ENCODE measurements at places on chromosomes 7 and 10. TPM values are rescaled to one million over a fixed set of nuclear protein-coding genes. Genes with fewer than 3 reads are reported as not detected.

The FGFBP3 gene
- polyA plus RNA-seq, result 3.4 TPM

- no peaks in the 10 kb centered on the region for H3K36me3 ChIP-seq
- no peaks in the 10 kb centered on the region for H3K27me3 ChIP-seq
- no peak for DNase-seq
Observed at GRCh38 chr7:137335814-137336213, 7.7 kb downstream of the PTN start.

- H3K4me1 ChIP-seq, result no peaks in the 10 kb centered on the region
- no peak overlapping the region for H3K27ac ChIP-seq
- no peaks in the 10 kb centered on the region for H3K27me3 ChIP-seq
- H3K4me3 ChIP-seq, result no peak overlapping the region
Observed at GRCh38 chr7:47093320-47094234, 488.3 kb downstream of the TNS3 start.

DNA sequence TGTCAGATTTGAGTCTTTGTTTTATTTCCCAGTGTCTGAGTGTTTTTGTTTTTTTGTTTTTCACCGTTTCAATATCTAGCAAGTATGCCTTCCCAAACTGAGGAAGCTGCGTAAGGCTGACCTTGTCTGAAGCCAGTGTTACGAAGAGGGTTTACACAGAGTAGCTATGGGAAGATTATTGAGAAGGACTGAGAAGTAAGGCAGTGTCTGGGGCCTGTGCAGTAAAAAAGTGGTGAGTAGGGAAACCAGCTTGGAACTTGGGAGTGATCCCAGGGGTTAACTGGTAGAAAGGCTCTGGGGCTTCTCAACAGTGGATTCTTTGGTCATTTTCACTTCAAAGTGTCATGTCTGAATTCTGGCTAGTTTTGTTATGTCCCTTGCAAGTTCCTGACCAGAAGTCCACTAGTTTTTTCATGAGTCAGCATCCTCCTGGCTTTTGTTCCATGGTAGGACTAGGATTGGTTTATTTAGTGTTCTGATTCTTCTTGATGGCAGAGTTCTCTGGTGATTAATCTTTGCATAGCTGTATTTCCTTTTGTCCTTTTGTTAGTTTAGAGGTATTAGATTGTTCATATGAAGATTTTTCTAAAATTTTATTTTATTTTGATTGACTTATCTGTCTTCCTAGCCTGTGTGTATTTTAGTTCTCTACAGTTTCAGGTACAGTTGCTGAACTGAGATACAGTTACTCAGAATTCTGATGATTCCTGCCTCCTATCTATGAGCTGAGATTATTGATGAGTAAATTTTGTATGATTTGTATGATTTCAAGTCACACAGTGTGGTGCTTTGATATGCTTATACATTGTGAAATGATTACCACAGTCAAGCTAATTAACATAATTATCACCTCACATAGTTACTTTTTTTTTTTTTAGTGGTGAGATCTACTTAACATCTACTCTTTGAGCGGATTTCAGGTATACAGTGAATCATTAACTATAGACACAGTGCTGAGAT, 19.0 kb downstream of the GARS1 start:
- H3K4me3 ChIP-seq, result no peak overlapping the region
- DNase-seq, result no peak
- no peaks in the 10 kb centered on the region for H3K4me1 ChIP-seq
- H3K27me3 ChIP-seq, result no peaks in the 10 kb centered on the region
- no peak overlapping the region for H3K27ac ChIP-seq

The SAP25 gene
- polyA plus RNA-seq, result 0.56 TPM

DNA sequence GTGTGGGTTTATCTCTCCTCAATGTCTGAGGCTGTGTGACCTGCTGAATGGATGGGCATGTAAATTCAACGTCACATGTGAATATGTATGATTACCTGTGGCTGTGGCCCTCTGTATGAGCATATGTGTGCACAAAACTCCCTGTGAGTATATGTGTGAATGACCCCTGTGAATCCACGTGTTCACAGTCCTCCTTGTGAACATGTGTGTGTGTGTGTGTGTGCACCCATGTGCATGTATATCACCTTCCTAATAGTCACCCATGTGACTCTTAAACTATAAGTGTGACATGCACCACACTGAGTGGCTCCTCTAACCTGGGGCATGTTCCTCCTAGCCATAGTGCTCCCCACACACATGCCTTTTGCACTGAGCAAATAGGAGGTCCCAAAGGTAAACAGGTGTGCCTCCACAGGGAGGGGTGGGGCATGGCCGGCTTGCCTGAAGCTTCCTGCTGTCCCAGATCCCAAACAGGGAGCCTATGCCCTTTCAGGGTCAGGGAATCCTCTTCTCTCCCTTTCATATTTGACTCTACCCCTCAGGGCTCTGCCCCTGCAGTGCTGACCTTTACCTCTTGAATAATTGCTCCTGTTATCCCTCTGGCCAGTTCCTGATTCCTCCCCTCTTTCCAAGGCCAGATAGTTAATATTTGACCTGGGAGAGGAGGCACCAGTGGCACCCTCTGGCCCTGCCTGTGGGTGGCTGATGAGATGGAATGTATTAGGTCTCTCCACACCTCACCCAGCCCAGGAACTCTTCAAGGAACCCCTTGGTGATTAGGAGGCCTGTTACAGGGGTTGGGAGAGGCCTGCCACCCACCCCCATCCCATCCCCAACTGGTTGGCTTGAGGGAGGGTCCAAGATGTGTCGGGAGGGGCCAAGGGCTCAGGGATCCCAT, 1.9 kb downstream of the SEMA4G start:
- no peak overlapping the region for H3K27ac ChIP-seq
- no peaks in the 10 kb centered on the region for H3K27me3 ChIP-seq
- peaks cover 5% of the 10 kb centered on the region for H3K4me1 ChIP-seq
- DNase-seq, result no peak
- no peak overlapping the region for H3K4me3 ChIP-seq

The TAS2R5 gene
- polyA plus RNA-seq, result not detected

GRCh38 chr10:93926613-93927012, 32.8 kb downstream of the SLC35G1 start:
- H3K4me3 ChIP-seq, result no peak overlapping the region
- H3K27me3 ChIP-seq, result no peaks in the 10 kb centered on the region
- H3K4me1 ChIP-seq, result no peaks in the 10 kb centered on the region
- no peaks in the 10 kb centered on the region for H3K36me3 ChIP-seq

- DNase-seq, result no peak
- no peaks in the 10 kb centered on the region for H3K27me3 ChIP-seq
- H3K4me1 ChIP-seq, result no peaks in the 10 kb centered on the region
- H3K36me3 ChIP-seq, result no peaks in the 10 kb centered on the region
- H3K4me3 ChIP-seq, result no peak within 1 kb of the TSS
- H3K27ac ChIP-seq, result no peak within 1 kb of the TSS
Observed at GRCh38 chr10:24208661-24209431, at the start of gene KIAA1217. KIAA1217 (plus strand) TSS chr10:24209138; CDS start chr10:24209194, 56 bp downstream.

- no peak overlapping the region for H3K27ac ChIP-seq
- no peak for DNase-seq
- H3K36me3 ChIP-seq, result no peaks in the 10 kb centered on the region
- no peaks in the 10 kb centered on the region for H3K27me3 ChIP-seq
Observed at GRCh38 chr10:126101736-126102135, 205.4 kb downstream of the FANK1 start.

DNA sequence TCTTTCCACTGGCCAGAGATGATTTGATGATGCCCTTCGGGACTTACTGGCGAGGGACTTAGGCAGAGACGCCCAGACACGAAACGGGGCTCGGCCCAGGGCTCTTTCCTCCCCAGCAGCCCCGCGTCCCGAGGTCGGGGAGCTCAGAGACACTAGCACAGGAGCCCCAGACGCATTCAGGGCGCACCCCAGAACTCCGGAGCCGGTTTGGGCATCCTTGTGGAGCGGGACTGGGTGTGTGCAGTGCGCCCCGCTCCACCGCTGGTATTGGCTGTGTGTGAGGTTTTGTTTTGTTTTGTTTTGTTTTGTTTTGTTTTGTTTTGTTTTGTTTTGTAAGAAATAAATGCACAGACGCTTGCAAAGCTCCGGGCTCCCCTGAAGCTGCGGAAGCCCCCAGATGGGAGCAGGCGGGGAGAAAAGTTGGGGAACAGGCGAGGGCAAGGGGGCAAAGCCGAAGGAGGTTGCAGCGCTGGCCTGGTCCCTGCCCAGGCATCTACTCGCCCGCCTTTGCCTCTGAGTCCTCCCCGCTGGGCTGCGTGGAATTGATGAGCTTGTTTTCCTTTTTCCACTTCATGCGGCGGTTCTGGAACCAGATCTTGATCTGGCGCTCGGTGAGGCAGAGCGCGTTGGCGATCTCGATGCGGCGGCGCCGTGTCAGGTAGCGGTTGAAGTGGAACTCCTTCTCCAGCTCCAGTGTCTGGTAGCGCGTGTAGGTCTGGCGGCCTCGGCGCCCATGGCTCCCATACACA, 1.9 kb upstream of the HOXA5 start:
- peaks cover under 1% of the 10 kb centered on the region for H3K4me1 ChIP-seq
- no peak for DNase-seq
- H3K4me3 ChIP-seq, result no peak overlapping the region
- H3K36me3 ChIP-seq, result no peaks in the 10 kb centered on the region
- H3K27me3 ChIP-seq, result peaks cover 37% of the 10 kb centered on the region
- H3K27ac ChIP-seq, result no peak overlapping the region

GRCh38 chr10:100743626-100744135, 1.7 kb upstream of the PAX2 start:
- H3K4me3 ChIP-seq, result no peak overlapping the region
- H3K36me3 ChIP-seq, result no peaks in the 10 kb centered on the region
- peak; percentile 20 for DNase-seq
- peaks cover 18% of the 10 kb centered on the region for H3K4me1 ChIP-seq
- H3K27ac ChIP-seq, result no peak overlapping the region

DNA sequence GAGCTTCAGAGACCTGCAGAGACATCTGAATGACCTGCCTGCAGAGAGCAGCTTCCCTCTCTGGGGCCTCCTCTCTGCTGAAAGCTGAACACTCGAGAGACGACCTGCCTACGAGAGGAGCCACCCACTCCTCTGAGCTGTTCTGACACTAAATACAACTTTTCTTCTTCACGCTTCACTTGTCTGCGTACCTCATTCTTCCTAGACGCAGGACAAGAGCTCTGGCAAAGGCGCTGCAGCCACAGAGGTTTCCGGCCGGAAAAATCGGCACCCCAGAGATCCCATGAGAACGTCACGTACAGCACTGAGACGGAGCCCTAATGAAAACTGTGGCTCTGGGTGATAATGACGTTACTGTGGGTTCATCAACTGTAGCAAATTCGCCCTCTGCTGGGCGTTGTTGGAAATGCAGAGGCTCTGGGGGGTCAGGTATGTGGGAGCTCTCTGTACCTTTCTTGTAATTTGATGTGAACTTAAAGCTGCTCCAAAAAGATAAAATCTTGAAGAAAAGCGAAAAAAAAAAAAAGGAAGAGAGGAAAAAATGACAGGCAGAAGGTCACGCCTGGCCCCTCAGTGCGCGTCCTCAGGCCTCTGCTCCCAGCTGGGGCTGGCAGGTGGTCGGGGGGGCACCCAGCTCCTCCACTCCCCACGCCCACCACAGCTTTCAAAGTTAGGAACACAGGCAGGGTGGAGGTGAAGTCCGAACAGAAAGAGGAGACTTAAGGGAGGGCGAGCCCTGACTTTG, 120.7 kb downstream of the DYNC2I1 start:
- peaks cover 18% of the 10 kb centered on the region for H3K4me1 ChIP-seq
- peak overlapping the region; percentile 82 for H3K4me3 ChIP-seq
- no peaks in the 10 kb centered on the region for H3K27me3 ChIP-seq
- H3K27ac ChIP-seq, result peak overlapping the region; percentile 25
- no peaks in the 10 kb centered on the region for H3K36me3 ChIP-seq

DNA sequence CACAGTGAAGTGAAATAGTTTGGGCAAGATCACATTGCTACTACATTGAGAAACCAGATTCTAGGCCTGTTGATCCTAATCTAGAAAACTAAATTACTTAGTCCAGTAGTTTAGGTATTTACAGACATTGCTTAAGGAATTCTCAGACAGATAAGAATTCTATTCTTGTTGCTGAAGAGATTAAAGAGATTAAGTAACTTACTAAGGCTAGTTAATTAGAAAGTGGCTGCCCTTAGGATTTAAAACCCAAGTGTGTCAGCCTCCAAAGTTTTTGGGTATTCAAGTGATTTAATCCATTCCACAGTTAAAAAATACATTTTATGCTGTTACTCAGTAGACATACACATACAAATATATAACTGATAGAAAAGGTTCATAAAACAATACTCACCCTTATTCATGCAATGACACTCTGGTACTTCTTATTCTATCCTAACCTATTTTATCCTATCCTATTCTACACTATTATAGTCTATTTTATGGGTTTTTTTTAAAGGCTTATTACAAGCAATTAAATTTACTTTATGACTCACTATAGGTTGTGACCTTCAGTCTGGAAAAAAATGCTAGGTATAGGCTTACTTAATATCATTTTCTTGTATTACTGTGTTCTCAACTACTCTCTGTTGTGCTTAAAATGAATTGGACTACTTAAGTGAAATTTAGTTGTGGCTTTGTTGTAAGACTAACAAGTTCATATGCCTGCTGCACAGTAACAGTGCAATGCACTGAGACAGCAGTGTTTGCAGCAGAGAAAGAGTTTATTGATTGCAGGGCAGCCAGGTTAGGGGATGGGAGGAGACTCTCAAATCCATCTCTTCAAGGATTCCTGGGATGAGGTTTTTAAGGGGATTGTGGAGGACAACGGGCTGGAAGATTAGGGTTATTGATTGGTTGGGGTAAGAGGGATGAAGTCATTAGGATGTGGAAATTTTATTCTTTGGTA, 10.7 kb downstream of the SPAM1 start:
- H3K27me3 ChIP-seq, result no peaks in the 10 kb centered on the region
- no peak overlapping the region for H3K4me3 ChIP-seq
- H3K36me3 ChIP-seq, result no peaks in the 10 kb centered on the region
- H3K27ac ChIP-seq, result no peak overlapping the region

- no peak for DNase-seq
- H3K4me3 ChIP-seq, result no peak overlapping the region
- H3K36me3 ChIP-seq, result peaks cover 5% of the 10 kb centered on the region
- H3K27ac ChIP-seq, result no peak overlapping the region
Observed at GRCh38 chr10:70137927-70138883, 5.6 kb upstream of the AIFM2 start.

DNA sequence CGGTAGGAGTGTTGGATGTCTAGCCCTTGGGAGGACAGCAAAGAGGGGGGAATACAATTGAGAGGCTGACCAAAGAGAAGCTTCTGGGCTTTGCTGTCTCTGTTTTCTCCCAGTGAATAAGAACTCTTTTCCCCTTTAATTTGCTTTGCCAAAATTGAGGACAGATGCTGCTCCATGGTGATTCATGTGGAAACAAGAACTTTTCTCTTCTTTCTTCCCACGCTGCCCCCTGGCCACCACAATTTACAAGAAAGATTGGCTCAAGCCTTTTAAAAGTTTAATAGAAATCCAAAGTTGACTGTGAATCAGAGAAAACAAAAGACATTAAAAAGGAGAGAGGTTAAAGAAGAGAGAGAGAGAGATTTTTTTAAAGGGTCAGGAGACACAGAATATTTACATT, 49.0 kb downstream of the PRR15 start:
- no peaks in the 10 kb centered on the region for H3K4me1 ChIP-seq
- DNase-seq, result no peak
- H3K27me3 ChIP-seq, result no peaks in the 10 kb centered on the region
- H3K36me3 ChIP-seq, result no peaks in the 10 kb centered on the region

DNA sequence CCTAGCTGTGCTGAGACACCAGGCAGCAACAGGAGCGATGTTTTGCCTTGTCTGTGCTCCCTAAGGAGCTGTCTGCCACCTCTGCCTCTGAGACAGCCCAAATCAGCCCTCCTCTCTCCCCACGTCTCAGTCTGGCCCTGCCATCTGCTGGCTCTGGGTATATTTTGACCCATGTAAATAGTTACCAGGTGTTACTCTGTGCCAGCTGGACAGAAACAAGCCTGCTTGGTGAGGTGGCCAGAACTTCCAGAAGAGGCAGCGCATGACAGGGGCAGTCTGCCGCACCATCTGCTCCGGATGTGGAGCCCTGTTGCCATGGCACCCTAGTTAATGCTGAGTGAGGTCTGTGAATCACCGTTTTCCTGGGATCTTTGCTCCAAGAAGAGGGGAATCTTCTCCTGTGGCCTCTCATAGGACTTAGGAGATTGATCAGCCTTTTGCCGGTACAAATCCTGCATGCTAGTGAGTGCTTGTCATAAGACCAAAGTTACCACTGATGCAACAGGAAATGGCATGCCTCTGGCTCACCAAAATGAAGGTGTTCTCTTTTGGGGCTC, 31.8 kb downstream of the GSTO2 start:
- H3K4me1 ChIP-seq, result peaks cover 36% of the 10 kb centered on the region
- H3K27ac ChIP-seq, result no peak overlapping the region
